ENCODE measurements at places on chromosomes 2 and 18.

- no peak for DNase-seq
Observed at GRCh38 chr18:9824952-9825371, 60.8 kb upstream of the TXNDC2 start.

DNA sequence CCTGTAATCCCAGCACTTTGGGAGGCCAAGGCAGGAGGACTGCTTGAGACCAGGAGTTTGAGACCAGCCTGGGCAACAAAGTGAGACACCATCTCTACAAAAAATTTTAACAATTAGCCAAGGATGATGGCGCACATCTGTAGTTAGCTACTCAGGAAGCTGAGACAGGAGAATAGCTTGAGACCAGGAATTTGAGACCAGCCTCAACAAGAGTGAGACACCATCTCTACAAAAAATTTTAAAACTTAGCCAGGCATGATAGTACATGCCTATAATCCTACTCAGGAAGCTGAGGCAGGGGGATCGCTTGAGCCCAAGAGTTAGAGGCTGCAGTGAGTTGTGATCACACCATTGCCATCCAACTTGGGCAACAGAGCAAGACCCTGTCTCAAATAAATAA is 7.0 kb downstream of the MEMO1 start:
- DNase-seq = no peak

GRCh38 chr2:122055521-122055931 is 300.1 kb downstream of the TSN start:
- no peak for DNase-seq

- no peak for DNase-seq
Observed at GRCh38 chr2:241843321-241844065, 15.2 kb downstream of the PDCD1 start.

GRCh38 chr2:19806591-19806990 is 95.2 kb downstream of the TTC32 start:
- DNase-seq = no peak

GRCh38 chr2:101087638-101088037 is 63.5 kb downstream of the TBC1D8 start:
- no peak for DNase-seq

- no peak for DNase-seq
Observed at GRCh38 chr2:173553593-173553992, 198.9 kb downstream of the CDCA7 start.

DNA sequence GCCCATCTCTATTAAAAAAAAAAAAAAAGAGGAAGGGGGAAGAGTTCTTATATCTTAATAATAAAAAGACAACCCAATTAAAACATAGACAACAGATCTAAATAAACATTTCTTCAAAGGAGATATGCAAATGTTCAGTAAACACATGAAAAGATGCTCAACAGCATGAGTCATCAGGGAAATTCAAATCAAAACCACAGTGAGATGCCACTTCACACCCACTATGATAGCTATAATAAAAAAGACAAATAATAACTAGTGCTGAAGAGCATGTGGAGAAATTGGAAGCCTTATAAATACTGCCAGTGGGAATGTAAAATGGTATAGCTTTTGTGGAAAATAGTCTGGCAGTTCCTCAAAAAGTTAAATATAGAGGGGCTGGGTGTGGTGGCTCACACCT is 61.5 kb upstream of the CYP20A1 start:
- DNase-seq = no peak

DNA sequence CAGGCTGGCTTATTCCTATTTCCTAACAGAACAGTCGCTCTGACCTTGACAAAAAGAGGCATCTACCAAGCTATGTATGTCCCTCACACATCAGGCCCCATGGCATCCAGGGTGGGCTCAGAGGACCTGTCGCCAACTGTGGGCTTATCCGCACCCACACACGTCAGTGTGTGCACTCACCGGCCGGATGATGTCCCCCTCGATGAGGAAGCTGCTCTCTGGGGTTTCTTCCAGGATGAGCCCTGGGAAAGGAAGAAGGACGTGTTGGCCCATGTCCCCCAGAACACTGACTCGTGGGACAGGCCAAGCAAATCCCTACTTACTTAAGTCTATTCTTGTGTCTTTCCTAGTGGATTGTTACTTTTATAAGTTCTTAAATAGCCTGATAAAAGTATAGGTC is 3.1 kb downstream of the ASTL start:
- no peak for DNase-seq

DNA sequence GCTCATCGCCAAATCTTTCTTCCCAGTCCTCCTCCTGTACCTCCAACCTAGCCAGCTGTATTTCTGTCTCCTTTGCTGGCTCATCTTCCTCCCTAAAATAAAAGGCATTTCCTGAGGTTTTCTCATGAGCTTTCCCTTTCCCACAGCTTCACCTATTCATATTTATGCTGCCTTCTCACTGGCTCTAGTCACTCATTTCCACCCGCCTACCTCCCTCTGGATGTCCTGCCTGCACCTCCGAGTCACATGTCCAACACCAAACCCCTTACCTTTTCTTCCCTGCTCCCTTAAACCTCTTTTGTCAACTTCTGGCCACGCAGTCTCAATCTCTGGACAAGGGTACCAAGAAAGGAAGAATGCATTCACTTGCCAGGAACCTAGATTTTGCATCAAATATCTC is 2.8 kb downstream of the EIF2AK3 start:
- DNase-seq = no peak

GRCh38 chr2:182744490-182744889 is 28.4 kb downstream of the DNAJC10 start:
- no peak for DNase-seq

- peak; percentile 47 for DNase-seq
Observed at GRCh38 chr2:176415937-176416499, 146.8 kb downstream of the MTX2 start.

GRCh38 chr2:151029406-151030157 is 232.1 kb downstream of the RBM43 start:
- no peak for DNase-seq

DNA sequence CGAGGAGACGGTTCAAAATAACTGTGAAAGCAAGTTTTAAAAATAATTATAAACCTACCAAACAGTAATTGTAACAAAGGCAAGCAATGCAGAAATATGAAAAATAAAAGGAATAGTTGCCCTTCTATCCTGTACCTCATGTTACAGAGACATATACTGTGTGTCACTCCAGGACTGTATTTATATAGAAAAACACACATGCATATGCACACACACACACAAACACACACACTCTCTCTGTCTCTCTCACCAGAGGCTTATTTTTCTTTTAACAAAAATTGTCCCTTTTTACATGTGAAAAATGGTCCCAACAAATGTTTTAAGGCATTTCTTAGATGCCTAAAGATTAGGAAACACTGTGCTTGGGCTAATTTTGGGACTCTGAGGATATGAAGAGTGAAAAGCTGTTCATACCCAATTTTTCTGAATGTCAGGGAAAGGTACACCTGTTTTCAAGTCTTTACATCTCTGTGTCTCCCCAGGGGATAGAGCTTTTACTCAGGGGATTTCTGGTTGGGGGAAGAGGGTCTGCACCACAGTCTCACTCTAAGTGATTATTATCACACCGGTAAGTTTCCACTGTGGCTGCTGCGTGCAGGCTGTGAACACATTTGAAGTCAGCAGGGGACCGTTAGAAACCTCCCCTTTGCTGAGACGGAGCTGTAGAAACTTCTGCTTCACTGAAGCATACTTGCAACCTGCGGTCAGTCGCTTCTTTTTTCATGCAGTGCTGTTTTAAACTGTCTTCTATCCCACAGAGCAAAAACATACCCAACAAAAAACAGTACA is 51.4 kb upstream of the SPAG16 start:
- peak; percentile 100 for DNase-seq

DNA sequence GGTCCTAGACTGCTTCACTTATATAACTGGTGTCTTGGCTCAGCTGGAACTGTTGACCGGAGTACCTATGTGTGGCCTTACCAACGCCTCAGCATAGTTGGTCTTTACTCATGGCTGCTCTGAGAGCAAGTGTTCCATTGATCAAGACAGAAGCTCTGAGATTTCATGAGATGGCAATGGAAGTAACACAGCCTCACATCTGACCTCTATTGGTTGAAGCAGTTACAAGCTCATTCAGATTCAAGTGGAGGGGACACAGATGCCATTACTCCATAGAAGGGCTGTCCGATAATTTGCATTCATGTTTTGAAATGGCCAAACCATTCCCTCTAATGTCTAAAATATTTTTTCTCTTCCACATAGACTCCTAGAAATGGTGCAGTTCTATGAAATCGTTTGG is 46.4 kb upstream of the STK39 start:
- peak; percentile 13 for DNase-seq

DNA sequence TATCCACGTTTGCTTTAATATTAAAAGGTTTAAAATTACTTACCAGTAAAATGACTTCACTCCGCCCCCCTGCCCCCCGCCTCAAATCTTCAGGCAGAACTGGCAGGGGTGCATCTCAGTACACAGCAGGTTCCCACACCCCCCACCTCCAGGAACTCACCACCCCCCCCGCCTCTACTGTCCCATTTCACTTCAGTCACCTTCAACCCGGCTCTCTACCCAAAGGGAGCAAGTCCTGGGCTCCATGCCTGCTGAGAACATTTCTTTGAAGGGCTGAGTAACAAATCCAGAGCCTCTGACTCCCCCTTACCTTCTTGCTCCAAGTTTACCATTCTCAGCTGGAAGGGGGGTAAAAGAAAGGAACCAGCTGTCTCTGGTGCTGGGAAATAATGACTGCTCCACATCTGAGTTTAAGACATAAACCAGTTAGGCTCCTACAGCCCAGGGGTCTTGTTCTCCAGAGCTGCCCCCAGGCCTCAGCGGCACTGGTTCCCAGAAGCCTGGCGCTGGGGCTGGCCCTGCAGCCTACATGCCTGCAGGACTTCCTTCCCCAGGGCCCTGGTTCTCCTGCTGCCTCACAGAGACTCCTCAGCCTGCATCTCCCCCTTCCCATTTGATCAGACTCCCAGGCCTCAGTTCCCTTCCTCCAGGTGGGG is 42.8 kb downstream of the DNMT3A start:
- DNase-seq = no peak

DNA sequence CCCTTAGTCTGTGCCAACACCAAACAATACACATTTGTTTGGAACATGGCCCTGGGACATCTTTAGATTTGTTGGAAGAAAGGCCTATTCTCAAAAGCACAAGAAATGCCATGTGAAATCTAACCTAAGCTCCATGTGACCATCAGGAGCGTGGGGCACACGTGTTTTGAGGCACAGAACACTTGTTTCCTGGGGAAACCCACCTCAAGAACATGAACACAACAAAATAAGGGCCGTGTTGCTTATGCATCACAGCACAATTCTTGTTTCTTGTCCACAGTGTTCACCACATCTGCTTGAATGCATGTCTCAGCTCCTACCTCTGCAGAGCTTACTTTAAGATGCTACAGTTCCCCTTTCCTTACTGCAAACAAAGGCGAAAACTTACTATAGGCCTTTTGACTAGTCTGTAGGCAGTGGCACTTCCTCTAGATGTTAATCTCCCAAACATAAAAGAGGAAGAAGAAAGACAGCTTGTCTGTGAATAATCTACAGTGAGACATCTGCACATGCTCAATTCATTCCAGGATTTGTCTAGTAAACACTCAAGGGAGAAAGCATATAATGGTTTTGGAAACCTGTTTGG is 165.0 kb downstream of the ANKRD44 start:
- peak; percentile 91 for DNase-seq
